ENCODE measurements at places on chromosomes 5 and 9.

DNA sequence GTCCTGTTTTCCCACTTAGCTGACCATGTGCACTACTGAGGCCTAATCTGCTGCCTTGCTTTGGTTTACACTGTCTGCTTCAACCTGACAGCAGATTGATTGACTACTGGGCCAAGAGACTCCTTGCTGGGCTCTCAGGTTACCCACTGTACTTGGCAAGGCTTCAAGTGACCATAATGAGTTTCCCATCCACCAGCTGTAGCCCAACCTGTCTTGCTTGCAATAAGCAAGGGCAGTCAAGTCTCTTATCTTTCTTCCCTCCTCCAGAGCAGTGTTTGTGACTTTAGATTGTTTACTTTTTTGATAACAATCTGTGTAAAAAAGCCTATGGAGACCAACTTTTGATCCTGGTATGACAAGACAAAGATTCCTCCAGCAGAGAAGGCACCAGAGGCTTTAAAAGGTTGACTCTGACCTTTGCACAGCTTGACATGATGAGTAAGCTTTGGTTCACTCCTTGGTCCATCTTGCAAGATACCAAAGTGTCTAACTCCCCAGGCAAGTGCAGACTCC is 912.3 kb upstream of the SEMA6A start:
- no peak for DNase-seq

GRCh38 chr5:115262011-115262320 is 711 bp downstream of the PGGT1B start:
- no peak for DNase-seq

DNA sequence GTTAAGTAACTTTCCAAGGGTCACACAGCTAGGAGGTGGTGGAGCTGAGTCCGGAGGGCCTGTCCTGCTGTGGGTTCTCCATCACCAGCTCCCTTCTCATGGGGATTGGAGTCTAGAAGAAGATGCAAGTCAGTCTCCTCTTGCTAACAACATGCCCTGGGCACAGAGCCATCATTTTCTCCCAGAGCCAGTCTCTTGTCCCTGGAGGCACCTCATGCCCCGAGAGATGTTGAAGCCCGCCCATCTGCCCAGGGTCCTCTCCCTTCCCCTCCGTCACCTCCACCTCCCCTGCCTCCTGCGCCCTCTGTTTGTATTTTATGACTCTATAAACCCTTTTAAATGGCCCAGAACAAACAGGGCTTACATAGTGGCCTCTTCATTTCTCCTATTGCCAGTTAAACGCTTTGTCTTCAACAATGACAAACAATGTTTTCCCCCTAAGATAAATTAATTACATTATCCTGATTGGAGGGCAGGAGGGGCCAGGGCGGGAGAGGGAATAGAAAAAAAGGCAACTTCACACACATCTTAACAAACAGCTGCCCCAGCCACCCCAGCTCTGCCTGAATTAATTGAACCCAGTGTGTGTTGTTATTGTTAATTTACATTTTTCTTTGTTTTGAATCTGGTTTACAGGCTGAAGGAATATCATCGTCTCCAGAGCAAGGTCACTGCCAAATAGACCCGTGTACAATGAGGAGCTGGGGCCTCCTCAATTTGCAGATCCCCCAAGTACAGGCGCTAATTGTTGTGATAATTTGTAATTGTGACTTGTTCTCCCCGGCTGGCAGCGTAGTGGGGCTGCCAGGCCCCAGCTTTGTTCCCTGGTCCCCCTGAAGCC is 55.8 kb downstream of the ASS1 start:
- no peak for DNase-seq

- no peak for DNase-seq
These were observed 21.6 kb downstream of the PAEP start for GRCh38 chr9:135582966-135583687.
